HAP-1 (cell line): ENCODE measurements at places on chromosomes 16 and 17.

DNA sequence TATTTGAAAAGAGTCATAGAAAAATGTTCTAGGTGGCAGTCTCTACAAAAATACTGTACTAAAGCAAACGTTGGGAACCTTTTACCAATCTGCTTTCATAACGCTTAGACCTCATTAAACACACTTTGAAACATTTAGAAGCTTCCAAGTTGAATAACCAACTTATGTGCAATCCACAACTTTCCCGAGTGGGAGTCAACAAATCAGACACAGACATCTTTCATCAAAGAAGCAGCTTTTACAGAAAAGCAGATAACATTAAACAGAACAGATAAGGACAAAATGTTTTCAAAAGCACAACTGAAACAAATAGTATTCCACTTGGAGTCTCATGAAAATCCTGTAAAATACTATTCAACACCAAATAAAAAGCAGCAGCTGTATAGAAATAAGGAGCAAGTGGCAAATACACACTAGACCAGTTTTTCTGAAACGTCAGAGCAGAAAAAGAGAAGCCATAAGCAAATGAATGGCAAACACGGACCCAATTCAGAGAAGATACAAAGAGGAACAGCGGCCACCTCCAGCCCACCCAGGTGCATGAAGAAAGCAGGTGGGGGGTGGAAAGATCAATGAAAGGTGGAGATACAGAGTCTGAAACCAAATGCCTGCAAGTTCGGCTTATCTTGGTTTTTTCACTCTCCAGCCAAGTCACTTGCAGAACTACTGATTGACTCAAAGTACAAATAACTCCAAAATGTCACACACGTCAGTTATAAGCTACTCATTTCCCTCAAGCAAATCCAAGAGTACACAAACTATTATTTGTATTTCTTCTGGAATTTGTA lies 18.4 kb upstream of the FBF1 start:
- no peak for DNase-seq

DNA sequence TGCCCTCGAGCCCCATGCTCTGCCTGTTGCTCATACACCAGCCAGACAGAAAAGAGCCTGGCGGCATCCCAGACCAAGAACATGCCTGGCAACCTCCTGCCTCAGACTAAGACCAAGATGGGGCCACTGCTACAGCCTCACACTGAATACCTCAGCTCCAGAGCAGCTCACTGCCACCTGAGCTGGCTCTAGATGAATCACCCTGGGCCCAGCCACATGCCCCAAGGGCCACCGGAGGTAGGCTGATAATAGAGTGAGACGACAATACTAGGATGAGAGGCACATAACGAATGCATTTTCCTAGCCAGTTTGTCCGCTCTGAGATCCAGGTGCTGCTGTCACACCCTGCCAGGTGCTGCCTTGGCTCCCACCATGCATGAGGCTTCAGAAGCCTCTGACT lies 13.0 kb downstream of the PIP4K2B start:
- no peak for DNase-seq

- DNase-seq: no peak
Observed at GRCh38 chr16:17784073-17784472, 313.3 kb upstream of the XYLT1 start.

DNA sequence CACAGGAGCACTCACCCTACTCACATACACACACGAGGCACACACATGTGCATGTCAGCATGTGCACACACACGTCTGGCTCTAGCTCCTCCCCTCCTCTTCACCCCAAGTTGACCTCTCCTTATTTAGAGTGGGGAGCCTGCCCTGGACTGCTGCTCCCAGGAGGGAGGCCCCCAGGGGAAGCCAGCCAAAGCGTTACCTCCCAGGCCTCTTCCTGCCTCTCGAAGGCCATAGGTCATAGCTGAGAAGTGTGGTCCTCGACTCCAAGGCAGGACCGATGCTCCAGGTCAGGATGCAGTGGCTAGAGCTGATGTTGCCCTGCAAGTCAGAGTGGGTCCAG lies 18.8 kb downstream of the POLR3K start:
- no peak for DNase-seq

GRCh38 chr17:75831032-75831571 lies 13.1 kb downstream of the UNC13D start:
- no peak for DNase-seq

- DNase-seq: no peak
Observed at GRCh38 chr16:88078111-88078775, 127.0 kb downstream of the BANP start.

DNA sequence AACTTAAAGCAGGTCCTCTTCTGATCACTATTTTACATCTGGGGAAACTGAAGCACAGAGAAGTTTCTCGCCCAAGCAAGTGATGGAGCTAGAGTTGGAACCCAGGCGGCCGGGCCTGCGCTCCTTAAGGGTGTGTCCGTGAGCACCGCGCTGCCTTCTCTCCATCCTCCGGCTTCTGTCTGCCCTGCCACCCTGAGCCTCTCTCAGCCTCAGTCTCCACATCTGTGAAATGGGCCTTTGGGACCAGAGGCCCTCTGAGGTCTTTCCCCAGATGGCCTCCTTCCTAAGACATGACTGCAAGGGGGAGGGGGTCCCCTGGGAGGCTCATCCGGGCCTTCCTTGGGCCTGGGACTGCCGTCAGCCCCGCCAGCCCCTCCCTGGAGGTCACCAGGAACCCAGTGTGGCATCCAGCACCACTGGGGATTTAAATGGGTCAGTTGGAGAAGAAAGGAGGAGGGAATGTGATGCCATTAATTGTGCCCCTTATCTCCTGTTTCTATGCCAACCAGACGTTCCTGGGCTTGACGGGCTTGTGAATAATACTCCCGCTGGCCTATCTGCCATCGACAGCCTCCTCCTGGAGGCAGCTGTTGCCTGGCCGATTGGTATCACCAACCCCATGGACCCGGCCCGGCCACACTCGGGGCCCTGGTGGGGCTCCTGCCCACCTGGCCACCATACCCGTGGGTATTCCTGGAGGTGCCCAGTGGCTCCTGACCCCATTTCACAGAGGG lies 5.1 kb downstream of the ZFPM1 start:
- no peak for DNase-seq

DNA sequence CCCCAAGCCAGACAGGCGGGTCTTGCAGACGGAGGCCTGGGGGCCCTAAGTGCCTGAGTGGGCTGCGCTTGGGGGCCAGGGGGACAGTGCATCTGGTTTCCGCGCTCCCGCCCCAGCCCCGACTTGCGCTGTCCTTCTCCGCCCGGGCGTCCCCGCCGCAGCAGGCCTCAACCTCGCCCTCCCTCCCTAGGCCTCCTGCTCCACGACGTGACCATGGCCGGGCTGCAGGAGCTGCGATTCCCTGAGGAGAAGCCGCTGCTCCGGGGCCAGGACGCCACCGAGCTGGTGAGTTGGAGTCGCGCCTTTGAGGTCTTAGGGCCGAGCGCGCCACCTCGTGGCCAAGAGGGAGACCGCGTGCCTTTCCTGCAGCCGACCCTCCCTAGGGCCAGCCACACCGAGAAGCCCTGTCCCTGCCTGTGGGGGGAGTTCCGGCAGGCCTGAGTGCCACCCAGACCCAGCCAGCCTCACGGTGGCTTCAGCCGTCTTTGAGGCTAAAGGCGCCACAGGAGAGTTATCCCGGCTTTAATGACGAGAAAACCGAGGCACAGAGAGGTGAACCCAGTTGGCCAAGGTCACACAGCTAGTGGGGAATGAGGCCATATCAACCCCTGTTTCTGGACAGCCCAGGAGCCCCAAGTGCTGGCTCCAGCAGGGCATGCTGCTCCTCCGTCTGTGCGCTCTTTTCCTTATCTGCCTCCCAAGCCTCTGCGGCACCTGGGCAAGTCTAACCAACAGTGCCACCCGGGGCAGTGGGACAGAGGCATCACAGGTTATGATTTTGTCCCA lies 12.2 kb upstream of the NDRG4 start:
- DNase-seq: peak; percentile 77

DNA sequence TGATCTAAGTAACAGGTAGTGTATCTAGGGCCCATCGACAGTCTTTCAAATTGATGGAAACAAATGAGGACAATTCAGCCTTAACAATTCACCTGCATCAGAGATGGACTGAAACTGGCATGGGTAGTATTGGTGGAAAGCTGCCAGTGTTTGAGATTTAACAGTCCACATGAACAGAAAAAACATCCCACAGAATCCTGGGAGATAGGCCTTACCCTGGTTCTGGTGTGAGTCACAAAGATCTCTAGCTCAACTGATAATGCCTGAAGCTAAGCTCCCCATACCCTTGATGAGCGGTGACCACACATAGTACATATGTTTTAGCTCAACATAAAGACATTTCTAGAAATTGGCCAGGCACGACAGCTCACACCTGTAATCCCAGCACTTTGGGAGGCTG lies 21.9 kb downstream of the CRK start:
- DNase-seq: no peak

DNA sequence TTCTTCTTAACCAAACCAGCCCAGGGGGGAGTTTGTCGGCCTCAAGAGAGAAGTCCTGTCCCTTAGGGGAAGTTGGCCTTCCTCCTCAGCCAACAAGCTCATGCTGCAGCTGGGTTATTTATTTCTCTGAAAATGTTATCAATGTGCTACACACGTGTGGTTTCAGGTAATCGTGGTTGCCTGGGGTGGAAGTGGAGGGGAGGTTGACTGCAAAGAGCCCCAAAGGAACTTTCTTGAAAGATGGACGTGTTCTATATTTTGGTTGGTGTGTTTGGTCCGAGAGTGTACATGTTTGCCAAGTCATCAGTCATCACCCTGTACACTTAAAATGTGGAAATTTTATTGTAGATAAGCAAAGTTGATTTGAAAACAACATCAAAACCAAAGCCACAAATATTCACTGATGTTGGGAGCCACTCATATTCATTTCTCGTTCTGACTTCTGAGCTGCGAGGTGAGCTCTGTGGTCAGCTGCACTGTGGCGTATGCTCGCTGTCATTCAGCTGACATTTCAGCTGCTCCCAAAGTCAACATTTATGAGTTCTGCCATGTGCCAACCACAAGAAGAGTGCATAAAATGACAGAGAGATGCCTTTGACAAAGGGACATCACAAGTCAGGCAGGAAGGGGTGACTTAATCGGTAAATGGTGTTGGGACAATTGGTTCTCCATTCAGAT lies 26.5 kb upstream of the ADGRG1 start:
- DNase-seq: peak; percentile 30

- DNase-seq: no peak
Observed at GRCh38 chr16:72429671-72430081, 257.7 kb upstream of the PMFBP1 start.

GRCh38 chr17:43655693-43656255 lies 5.9 kb downstream of the MEOX1 start:
- no peak for DNase-seq

DNA sequence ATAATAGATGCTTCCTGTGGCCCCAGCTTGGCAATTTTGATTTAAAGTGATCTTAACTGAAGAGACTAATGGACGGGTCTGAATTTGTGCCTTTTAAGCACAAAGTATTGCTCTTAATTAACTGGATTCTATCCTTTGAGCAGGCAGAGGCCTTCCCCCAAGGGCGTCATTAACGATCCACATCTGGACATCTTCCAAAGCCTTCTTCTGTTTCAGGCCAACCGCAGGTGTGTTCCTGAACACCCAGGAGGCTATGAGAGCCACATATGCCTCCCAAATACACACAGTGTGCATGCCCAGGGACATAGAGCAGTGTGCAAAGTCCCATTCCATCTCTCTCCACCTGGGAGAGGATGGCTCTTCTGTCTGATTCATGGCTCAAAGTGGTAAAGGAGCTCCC lies 42.3 kb downstream of the MAPT start:
- DNase-seq: no peak

DNA sequence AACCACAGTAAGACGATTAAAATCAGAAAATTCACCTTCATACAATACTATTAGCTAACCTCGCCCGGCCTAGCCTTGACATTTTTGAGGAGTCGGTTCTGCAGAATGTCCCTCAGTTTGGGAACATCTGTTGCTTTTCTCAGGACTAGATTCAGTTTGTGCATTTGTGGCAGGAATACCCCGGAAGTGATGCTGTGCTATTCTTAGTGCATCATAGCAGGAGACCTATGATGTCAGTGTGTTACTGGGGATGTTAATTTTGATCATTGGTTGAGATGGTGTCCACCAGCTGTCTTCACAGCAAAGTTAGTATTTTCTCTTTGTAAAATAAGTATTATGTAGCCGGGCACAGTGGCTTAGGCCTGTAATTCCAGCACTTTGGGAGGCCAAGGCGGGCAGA lies 21.5 kb upstream of the HELZ start:
- DNase-seq: no peak

- no peak for DNase-seq
Observed at GRCh38 chr17:76121932-76122430, 18.4 kb upstream of the EXOC7 start.

- DNase-seq: no peak
Observed at GRCh38 chr16:10500582-10500981, 79.8 kb downstream of the EMP2 start.

- DNase-seq: no peak
Observed at GRCh38 chr16:3595521-3596021, 15.8 kb downstream of the SLX4 start.

GRCh38 chr17:27760069-27760885 lies 40.1 kb downstream of the NOS2 start:
- DNase-seq: peak; percentile 16

- DNase-seq: no peak
Observed at GRCh38 chr17:78735832-78736525, 46.1 kb downstream of the CYTH1 start.

GRCh38 chr16:80441935-80442334 lies 98.9 kb upstream of the DYNLRB2 start:
- DNase-seq: no peak

DNA sequence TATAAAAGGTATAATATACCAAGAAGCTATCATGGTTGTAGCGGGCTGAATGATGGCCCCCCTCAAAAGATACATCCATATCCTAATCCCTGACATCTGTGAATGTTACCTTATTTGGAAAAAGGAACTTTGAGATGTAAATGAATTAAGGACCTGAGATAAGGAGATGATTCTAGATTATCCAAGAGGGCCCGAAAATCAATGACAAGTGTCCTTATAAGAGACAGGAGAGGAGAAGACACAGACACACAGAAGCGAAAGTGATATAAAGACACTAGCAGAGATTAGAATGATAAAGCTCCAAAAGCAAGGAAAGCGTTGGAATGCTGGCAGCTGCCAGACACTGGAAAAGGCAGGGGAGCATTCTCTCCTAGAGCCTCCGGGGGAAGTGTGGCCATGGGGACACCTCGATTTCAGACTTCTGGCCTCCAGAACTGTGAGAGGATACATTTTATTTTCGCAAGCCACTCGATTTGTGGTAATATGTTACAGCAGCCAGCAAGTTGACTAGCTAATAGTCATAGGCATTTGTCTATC lies 12.5 kb upstream of the GP1BA start:
- DNase-seq: no peak
